ENCODE measurements at places on chromosomes 1 and 21. TPM values are rescaled to one million over a fixed set of nuclear protein-coding genes. Genes with fewer than 3 reads are reported as not detected.
A peak's percentile ranks its signal among the peaks of the same experiment; 100 is the strongest.

DNA sequence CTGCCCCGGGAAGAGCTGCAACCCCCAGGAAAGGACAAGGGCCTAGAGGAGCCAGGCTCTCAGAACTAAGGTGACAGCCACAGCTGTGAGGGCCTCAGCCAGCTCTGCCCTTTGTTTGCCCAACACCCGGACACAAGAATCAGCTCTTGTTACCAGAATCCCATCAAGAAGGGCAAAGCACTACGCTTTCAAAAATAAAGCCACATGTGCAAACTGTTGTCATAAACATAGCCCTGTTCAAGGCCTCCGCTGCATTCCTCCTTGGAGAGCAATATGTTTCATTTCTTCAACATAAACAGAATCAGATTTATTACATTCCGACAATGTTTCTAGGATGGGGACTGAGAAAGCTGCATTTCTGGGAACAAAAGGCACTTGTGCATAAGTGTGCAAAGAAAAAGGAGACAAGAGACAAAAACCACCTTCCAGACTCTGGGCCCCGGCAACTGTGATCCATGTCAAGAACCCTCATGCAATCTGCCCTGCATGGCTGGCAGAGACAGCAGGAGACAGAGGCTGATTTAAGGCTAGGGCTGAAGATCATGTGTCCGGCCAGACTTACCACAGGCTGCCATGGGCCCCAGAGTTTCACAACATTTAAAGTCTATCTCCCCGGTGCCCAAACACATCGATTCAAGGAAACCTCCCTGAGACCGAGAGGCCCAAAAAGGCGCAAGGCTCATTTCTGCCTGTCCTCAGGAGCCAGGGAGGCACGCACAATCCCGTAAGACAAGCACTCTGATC is 71.0 kb downstream of the SSBP3 start:
- DNase-seq, result no peak

GRCh38 chr1:167435484-167435883 is 82.8 kb downstream of the CD247 start:
- DNase-seq, result no peak

DNA sequence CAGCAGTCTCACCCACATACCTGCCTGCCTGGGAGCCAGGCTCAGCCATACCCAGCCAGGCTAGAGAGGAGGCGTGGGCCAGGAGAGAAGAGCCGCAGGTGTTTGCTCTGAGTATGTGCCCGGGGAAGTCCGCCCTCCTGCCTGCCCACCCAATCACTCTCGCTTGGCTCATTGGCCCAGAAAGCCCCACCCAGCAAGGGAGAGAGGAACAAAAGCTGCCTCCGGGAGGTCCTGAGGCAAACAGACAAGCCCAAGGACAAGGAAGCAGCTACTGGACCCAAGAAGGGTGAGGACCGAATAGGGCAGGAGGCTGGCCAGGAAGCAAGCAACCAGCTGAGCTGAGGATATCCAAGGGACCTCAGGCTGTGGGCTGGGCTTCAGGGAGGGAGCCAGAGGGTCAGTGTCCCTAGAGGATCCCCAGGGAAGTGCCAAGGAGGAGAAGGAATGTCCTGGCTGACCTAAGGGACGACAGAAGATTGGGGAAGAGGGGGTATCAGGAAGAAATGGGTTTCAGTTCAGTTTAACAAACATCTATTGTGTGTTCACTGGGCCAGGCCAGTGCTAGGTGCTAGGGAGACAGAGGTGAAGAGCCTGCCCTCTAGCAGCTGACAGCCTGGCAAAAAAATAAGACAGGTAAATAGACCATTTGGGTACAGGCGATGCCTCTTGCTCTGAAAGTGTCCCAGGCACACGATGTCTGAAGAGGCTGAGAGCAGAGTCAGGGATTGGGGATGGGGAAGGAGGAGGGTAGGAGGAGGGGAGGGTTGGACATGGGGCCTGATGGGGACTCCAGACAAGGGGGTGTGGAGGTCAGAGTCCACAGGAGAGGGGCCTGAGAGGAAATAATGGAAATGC is at the start of gene GJB4:
GJB4 (plus strand) TSS at position 238 of the 855 bp plus-strand sequence. CDS start 1,515 bp downstream, outside the sequence.
- DNase-seq, result peak; percentile 39

GRCh38 chr21:26412885-26413284 is 160.2 kb downstream of the CYYR1 start:
- DNase-seq, result no peak

DNA sequence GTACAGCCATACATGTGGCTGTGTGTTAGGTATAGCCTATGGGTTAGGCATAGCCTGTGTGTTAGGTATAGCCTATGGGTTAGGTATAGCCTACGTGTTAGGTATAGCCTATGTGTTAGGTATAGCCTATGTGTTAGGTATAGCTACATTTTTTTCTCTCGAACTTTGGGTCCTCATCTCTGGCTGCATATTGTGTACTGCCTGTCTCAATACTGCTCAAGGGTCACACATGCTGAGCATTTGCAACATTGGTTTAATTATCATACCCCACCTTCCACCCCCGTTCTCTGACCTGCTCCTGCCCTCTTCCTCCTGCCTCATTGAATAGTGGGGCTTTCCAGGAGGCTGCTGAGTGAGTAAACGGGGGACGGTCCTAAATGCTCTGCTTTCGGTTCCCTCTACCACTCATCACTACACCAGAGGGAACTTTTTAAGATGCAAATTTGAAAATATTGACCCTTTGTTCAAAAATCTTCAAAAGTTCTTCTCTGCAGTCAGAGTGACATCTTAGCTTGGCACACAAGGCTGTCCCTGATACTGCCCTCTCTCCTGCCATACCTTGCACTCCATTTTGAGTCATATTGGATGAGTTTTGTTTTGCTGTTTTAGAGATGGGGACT is 17.8 kb downstream of the OR2B11 start:
- DNase-seq, result no peak

BLACAT1 gene
- total RNA-seq, result 1.9 TPM

RIPPLY3 gene
- total RNA-seq, result not detected

KANK4 gene
- not detected for total RNA-seq

AKIRIN1 gene
- 79.6 TPM for total RNA-seq
